ENCODE measurements at places on chromosomes 12 and 14.

DNA sequence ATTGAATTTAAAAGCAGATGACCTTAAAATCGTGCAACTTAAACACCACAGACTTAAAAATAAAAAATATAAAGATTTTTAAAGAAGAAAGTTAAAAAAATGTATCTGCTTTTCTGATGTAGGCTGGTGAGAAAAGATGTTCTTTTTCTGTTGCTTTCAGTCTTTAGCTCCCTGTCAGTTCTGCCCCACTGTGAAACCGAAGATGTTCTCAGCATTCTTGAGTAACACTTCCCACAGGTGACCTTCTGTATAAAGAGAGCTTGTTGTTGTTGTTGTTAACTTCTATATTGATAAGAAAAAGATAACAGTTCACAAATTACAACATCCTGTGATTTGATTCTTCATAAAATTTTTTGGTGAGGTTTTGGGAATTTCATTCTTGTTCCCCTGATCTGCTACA is 377.9 kb upstream of the RGS6 start:
- no peak for DNase-seq

DNA sequence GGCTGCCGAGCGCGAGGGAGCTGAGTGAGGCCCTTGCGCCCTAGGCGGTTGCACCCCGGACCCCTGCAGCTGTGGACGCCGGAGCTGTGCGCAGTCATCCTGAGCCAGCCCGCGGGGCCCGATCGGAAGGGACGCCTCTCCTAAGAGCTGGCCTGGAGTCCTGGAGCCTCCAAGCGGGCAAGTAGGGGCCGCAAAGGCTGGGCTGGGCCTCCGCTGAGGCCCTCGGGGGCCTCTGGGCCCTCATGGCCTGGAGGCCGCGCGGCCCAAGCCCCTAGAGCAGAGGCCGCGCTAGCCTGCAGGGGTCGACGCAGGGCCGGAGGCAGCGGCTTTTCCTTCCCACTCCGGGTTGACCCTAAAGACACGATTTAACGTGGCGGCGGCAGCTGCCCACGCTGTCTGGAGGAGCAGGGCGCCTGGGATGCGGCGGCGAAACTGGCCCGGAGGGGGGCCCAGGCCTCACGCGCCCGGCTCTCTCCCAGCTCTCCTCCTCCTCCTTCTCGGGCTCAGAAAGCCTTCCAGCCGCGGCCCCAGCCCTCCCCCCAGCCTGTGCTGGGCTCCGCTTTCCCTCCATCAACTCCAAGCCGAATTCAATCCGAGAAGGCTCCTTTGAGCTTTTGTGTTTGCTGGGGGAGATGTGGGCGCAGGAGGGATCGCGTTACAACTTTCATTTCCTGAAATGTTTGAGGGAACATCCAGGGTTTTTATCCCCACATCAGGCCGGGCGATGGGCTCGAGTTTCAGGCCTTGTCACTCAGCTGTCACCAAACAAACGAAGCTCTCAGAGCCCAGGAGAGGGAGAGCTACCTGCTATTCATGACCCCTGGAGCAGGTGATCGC is 11.6 kb downstream of the SIX1 start:
- DNase-seq, result no peak

- no peak for DNase-seq
These were observed 45.4 kb downstream of the ALX1 start for GRCh38 chr12:85325442-85325841.

GRCh38 chr14:30410986-30411385 is 148.0 kb upstream of the G2E3 start:
- DNase-seq, result no peak

GRCh38 chr12:32478858-32479725 is 79.7 kb downstream of the FGD4 start:
- no peak for DNase-seq

DNA sequence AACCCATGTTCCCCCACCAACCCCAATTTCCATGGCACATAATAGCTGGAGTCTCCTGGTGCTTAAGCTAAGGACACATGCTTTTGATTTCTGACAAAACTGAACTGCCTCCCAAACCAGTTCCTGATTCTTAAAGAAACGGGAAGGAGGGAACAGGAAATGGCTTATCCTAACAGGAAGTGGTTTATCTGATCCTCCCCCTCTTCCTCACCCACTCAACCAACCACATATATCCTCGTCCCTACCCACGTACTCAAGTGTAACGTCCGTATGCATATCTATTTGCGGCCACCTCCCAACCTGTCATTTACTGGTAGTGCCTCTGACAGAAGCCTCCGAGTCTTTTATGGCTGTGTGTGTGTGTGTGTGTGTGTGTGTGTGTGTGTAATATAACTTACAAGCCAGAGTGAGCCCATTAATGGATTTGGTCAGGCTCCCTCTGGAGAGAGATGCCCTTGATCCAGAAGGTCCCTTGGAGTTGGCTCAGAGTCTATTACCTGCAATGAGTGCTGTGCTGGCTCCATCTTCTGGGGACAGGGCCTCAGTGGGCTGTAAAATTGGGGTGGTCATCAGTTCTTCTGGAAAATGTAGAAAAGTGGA is 7.7 kb downstream of the DAZAP2 start:
- DNase-seq, result peak; percentile 23

DNA sequence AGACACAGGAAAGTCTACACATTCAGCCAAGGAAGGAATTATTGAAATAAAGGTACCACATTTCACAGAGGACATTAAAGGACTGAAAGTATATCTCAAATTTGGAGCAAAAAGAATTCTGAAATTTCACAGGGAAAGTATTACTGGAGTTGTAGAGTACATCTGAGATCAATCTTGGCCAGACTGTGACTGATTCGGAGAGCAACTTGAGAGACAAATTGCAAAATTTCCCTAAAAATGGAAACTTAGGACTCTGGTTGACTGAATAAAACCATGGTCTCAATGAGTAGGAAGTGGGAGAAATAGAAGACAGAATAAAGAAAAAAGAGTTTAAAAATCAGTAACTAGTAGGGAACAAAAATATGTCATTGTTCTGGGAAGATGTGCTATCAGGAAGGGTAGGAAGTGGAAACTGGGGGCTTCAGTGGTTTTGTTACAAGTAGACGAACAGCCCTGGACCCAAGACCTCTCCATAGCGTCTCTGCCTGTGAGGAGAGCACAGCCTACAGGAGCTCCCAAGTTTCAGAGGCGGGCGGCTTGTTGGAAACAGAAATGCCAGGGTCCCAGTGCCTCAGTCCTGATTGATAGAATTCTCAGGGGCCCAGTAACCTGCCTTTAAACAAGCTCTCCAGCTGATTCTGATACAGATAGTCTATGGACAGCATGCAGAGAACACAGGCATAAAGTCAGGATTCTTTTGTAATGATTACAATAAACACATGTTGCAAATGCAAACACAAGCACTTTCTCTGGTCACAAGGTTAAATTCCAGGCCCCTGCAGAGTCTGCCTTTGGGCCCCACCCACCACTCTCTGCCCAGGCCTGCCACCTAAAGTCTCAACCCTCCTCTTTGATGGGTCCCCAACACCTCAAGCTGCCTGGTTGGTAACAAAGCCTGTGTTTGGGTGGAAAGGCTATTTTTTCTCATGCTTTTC is 63.1 kb downstream of the BBS10 start:
- DNase-seq, result no peak

GRCh38 chr14:68969278-68970033 is 9.6 kb downstream of the ACTN1 start:
- no peak for DNase-seq

- no peak for DNase-seq
These were observed 38.0 kb downstream of the RCOR1 start for GRCh38 chr14:102630405-102630804.

DNA sequence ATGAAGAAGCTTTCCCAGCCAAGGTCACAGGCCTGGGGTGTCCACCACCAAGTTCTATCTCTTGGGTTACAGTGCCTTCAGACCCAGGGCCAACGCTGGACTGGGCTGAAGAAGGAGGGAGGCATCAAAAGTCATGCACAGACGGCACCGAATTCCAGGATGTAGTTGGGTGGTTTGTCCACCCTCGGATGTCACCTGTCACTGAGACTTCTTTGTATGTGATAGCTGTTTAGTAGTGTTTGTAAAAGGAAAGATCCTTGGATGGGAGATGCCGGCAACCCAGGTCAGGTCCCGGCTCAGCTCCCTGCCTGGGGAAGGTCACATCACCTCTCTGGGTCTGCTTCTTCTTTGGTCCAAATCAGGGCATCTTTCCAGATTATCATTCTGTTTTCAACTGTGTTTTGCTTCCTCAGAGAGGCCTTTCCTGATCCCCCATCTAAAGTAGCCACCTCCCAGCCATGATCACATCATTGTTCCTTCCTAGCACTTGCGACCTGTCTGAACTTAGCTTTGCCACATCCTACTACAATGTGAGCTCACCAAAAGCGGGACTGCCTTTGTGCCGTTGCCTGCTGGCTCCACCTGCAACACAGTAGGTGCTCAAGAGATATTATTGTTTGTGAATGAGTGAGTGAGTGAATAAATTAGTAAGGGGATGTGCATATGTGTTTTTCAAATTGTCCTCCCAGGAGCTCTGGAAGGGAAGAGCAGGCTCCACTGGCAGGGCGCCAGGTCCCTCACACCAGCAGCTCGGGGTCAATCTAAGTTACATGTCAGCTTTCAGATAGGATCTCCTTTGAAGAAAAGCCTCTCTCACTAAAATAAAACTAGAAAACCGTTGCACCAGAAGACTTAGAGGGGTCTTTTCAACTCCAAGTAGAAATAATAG is 2.1 kb downstream of the TSPAN11 start:
- DNase-seq, result no peak

GRCh38 chr12:89529738-89530137 is 3.9 kb upstream of the POC1B start:
- no peak for DNase-seq

DNA sequence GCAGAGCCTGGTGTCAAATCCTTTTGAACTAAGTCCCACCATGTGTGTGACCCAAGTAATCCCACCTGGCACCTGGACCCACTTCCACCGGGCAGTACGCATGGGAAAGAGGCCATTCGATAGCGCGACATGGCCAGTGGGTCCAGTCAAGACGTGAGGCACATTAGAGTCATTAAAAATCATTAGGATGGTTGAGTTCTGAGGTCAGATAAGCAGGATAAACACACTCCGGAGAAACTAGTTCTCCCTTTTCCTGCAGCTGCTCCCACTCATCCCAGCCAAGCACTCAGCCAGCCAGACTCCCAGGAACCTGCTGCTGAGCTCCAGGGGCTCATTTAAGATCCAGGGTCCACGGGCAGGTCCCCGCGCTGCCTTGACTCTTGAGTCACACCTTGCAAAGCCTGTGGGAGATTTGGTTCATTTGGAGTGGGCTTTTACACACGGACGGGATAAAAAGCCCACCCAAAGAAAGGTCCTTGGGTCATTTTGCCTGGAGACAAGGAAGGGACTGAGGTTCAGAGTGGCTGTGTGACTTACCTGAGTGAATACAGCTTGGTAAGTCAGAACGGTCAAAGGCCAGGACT is 313.9 kb downstream of the BCL11B start:
- no peak for DNase-seq

DNA sequence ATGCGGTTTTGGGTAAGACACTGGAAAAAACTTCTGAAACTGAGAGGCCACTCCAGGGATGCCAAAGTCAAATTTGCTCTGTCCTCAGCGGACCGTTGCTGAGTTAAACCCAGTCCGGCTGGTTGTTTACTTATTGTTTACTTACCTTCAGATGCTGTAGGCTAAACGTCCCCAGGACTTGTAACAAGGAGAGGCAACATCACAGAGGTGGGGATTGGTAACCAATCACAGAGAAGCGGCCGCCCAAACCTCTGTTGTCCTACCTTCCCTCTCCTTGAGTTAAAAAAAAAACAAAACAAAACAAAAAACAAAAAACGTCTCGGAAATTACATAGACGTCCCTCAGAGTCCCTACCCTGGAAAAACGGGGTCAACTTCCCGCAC is 380 bp downstream of the ANO2 start:
- DNase-seq, result no peak

DNA sequence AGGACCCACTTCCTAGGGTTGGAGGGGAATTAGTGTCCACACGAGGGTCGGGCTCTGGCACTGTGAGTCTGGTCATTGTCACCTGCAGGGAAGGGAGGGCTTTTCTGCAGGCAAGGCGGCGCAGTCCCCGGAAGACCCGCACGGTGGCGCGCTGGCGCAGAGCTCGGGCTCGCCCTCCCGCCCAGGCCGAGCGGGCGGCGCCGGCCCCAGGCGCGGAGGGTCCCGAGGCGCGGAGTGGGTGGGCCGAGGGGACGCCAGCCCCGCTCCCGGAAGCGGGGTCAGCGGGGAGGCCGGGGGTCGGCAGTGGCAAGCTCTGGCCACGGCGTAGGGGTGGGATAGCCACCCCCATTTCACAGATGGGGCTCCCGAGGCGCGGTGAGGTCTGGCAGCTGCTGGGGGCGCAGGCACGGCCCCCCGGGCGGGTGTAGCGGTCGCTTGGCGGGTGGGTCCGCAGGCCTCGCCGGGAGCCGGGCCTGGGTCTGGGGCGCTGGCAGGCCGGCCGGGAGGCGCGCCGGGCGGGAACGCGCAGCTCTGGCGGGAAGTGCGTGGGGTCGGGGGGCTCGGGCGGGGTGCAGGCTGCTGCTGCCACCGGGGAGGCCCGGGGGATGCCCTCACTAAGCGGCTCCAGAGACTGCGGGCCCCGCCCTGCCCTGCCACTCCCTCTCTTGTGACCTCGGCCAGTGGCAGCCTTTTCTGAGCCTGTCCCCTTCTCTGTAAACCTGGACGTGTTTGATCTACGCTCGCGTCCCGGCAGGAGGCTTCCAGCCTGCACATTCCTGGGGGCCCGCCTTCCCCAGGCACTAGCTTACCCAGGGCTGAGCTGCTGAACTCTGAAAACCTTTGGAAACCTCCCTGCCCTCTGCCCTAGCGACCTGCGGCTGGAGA is 46.1 kb downstream of the CYP46A1 start:
- DNase-seq, result peak; percentile 17

- no peak for DNase-seq
These were observed 132.3 kb downstream of the ADGRD1 start for GRCh38 chr12:131085816-131086591.

DNA sequence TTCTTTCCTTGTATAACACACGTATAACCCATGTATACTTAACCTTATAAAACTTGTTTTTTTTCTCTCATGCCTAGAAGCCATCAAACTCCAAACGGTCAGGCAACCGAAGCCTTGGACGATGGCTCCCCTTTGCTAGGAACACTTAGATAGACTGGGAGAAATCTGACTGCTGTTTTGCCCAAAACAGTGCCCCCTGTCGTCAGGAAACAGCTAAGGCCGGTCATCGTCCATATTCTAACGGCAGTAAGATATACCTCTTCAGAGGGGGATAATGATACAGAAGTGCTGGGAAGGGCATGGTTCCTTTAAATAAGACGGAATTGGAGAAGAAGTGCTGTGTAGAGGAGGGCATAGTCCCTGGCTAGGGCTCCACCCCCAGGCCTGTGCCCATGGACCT is 130.5 kb downstream of the SLC41A2 start:
- DNase-seq, result no peak

- no peak for DNase-seq
These were observed 211.7 kb downstream of the DPF3 start for GRCh38 chr14:72682188-72682587.

GRCh38 chr12:46832130-46832704 is 6.4 kb upstream of the SLC38A4 start:
- DNase-seq, result no peak

- DNase-seq, result no peak
These were observed 39.6 kb upstream of the ITPR2 start for GRCh38 chr12:26872625-26873024.

- DNase-seq, result no peak
These were observed 6.0 kb upstream of the TEX52 start for GRCh38 chr12:2862876-2863275.

Data from stimulated activated CD8-positive, alpha-beta memory T cell treated with anti-CD3 and anti-CD28 coated beads, Interleukin-15, amount 100 ng/mL, for 4 hours (primary cell).